BE2C (cell line): ENCODE measurements at places on chromosomes 4 and X.

DNA sequence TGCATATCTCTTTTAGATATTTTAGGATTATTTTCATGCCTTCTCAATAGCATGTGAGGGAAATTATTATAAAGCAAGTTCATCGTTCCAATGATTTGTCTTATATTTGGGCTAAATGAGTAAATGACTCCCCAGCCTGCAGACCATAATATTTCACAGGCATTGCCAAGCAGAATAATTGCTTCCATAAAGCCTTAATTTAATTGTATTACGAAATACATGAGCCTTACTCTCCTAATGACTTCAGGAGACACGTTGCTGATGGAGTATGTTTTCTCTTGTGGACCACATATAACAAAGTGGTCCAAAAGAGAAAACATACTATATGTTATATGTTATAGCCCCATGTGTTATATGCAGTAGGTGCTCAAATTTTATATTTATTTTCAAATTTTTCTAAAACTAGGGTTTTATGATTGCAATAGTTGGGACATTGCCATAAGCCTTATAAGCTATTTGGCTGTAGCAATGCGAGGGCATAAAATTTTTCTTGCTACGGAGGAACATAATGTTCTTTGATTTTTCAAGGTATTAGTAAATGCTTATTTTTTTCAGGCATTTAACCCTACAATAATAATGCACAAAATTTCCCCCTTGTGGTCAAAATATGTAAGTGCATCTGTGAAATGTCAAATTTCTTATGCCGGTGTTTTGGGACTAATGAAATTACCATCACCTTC is 26.2 kb upstream of the TMPRSS11D start:
- no peak for DNase-seq

DNA sequence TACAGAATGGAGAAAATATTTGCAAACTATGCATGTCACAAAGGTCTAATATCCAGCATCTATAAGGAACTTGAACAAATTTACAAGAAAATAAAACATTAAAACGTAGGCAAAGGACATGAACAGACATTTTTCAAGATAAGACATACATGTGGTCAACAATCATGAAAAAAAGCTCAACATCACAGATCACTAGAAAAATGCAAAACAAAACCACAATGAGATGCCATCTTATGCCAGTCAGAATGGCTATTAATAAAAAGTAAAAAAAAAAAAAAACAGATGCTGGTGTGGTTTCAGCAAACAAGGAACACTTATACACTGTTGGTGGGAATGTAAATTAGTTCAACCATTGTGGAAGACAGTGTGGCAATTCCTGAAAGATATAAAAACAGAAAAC is 75.8 kb upstream of the IL13RA2 start:
- no peak for DNase-seq

- DNase-seq = no peak
Observed at GRCh38 chrX:111520506-111520905, 9.1 kb downstream of the SERTM2 start.

DNA sequence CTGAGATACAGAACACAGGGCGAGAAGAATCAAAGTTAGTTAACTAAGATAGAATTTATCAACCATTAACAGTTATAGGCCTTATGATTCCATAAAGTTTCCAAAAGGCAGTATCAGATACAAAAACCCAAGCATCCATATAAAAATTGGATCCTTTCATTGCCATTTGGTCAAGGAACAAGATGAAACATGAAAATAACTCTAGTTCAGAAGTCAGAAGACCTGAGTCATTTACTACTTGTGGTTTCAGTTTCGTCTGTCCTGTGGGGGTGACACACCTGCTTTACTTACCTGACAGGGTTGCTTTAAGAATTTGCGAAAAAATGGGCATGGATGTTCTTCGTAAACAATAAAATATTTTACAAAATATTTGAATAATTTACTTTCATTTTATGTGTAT is 130.8 kb downstream of the ANAPC10 start:
- DNase-seq = no peak

DNA sequence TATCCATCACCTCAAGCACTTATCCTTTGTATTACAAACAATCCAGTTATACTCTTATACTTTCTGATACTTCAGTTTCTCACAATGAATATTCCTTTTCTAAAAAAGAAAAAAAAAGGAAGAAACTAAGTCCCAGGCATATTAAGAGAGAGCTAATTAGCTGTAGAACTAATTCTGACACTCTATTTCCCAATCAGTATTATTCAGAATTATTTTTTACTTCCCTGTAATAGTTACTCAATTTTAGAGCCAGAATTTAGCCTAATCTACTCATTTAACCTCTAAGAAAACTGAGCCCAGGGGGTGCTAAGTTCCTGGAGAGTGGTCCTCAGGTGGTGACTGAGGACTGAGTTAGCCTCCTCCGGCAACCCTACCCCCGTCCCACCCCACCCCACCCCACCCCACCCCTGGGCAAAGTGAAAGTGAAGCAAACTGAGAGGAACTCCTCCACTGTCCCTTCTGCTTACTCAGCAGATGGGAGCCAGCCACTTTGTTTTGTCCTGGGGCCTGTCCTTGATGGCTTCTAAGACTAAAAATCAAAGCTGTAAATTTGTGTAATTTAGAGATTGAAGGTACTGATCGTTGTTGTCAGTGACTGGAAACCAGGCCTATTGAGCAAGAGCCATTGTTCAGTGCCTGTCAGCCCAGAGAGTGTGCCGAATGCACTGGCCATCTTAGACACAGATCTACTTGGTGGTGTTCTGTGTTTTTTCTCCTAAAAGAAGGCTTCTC is 162.1 kb downstream of the CBR4 start:
- peak; percentile 45 for DNase-seq

GRCh38 chr4:137361756-137362470 is 170.4 kb downstream of the PCDH18 start:
- no peak for DNase-seq

GRCh38 chrX:45137531-45137930 is 63.1 kb downstream of the DIPK2B start:
- no peak for DNase-seq

- DNase-seq = no peak
Observed at GRCh38 chr4:185435466-185435865, 9.7 kb upstream of the UFSP2 start.

DNA sequence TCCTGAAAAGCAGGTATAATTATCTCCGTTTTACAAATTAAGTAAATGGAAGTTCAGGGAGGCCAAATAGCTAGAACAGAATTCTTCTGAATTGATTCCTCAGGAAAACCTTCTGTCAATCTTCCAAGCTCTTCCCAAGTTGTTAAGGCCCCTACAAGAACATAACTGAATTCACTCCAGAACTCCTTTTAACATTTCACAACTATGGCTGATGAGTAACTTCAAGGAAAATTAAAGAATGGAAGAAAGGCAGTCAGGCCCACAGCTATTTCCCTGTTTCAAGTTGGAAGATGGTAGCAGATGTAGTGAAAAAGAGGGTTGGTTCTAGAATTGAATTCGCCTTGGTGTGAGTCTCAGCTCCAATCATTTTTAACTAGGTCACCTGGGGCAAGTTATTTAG is 15.9 kb downstream of the SETD7 start:
- DNase-seq = no peak

DNA sequence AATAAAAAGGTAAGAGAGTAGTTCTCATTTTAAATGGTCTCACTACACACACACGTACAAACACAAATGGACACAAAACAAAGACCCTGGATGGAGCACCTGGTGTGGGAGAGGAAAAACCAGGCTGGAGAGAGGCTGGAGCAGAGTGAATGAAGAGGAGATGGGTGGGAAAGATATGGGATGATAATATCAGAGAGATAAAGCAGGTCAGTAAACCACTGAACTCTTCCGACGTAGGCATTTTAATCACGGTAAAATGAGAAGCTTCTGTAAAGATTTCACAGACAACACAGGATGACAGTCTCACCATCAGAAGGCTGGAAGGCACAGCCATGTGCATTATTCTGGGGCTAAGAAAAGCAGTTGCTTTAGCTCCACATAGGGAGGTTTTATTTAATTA is 532.8 kb downstream of the KCNIP4 start:
- no peak for DNase-seq

DNA sequence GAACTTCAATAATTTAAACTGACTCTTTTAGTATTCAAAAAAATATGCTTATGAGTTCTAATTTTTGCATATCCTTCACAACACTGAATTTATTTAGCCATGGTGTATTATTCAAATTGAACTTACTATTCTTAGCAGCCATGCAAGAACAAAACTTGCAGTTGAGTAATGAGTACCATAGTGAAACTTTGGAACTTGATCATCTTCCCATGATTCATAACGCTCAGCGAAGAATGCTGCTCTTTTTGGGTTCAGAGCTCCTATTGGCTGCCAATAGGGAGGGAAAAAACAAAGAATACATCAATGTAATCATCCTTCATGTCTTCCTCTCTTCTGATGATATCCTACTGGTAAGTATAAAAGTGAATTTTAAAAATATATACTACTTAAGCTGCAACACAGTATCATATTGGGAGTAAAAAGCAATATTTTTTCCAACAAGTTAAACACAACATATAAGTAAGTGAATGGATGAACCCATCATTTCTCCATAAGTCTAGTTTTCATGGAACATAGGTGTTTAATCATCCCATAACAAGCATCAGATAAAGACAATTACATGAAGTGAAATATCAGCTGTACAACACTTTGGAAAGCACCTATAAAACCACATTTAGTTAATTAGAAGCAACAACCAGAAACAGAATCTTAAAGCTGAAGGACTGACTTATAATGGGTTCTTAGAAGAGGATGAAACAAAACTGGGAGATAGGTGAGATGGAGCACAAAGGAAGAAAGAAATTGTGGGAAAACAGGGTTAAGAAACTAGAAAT is 145.2 kb upstream of the MAB21L2 start:
- DNase-seq = no peak

DNA sequence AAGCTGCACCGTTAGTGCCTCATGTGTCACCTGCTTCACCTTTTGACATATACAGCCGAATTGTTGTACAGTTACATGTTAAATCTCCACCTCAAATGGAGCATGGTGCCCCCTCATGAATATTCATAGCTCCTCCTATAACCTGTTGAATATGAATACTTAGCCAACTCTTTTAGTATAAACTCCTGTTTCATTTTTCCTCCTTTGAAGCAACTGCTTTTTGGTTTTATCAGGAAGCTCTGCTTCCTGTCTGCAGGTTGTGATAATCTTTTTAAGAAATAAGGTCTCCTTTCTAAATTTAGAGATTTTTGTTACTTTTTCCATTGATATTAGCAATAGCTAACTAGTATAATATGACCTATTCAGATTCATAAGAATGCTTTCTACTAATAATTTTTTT is 1429.2 kb upstream of the AGA start:
- DNase-seq = no peak

GRCh38 chrX:140274811-140275525 is 229.9 kb downstream of the SOX3 start:
- DNase-seq = no peak
